ENCODE measurements at places on chromosomes 5 and 9.

DNA sequence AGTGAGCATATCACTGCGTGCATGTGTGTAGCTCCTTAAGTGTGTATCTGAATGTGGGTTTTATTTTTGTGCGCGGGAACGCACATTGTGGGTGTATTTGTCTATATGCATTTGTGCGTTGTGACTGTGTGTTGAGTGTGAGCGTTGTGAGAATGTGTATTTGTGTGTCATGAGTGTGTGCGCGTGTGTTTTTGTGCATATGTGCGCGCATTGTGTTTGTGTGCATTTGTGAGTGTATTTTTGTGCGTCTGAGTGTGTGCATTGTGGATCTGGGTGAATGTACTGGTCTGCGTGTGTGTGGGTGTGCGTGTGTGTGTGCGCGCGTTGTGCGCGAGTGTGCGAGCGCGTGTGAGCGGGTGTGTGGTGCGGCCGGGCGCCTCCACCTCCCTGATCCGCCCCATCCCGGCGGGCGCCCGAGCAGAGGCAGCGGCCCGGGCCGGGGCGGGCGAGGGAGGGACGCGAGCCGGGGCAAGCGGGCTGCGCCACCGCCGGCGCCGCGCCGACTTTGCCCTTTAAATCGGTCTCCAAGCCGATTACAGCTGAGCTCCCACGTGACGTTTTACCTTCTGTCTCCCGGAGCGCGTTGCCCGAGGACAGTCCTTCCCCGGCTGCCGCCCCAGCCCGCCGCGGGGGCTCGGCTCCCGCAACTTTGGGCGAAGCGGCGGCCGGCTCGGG is at the start of gene RASGRF2:
TSS of gene RASGRF2 (plus strand) at position 596 of the 675 bp plus-strand sequence. CDS start 376 bp downstream, outside the sequence.
- DNase-seq = no peak

DNA sequence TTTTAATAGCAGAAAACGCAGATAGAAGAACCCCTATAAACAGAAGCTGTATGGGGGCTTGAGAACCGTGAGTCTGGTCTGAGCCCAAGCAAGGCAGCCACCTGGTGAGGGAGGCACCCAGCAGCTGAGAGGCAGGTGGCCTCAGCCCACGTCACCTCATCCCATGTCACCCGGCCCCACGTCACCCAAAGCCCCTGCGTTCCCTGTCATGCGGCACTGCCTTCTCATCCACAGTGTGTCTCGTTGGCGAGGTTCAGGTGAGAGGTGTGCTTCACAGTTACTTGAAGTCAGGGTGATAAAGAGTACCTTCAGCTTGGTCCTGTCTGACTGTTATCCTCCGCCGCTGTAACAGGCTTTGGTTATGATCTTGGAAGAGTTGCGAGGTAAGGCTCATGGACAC is 80.6 kb upstream of the IRX4 start:
- no peak for DNase-seq

- DNase-seq = no peak
Measured at GRCh38 chr5:134798468-134798867, 39.9 kb downstream of the DDX46 start.

- no peak for DNase-seq
Measured at GRCh38 chr9:129557192-129558036, 63.5 kb downstream of the C9orf50 start.

DNA sequence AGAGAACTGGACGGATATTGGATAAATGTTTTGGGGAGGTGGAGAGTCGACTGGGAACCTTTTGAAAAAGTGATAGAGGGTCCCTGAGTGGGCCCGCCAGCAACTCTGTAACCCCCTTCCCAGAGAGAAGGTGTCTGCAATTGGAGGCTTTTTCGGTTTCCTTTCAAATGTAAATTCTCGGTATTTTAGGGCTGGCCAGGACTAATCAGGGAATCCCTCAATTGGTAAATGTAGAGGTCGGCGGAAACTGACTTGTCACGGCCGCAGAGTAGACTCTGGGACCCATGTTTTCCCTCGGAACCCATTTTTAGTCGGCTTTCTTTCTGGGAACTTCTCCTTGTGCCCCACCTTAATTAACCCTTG is 524 bp downstream of the CCNB1 start:
- no peak for DNase-seq

- DNase-seq = peak; percentile 64
Measured at GRCh38 chr5:100430268-100431195, 104.6 kb upstream of the FAM174A start.

GRCh38 chr5:172999372-172999973 is 15.9 kb downstream of the ATP6V0E1 start:
- DNase-seq = no peak

DNA sequence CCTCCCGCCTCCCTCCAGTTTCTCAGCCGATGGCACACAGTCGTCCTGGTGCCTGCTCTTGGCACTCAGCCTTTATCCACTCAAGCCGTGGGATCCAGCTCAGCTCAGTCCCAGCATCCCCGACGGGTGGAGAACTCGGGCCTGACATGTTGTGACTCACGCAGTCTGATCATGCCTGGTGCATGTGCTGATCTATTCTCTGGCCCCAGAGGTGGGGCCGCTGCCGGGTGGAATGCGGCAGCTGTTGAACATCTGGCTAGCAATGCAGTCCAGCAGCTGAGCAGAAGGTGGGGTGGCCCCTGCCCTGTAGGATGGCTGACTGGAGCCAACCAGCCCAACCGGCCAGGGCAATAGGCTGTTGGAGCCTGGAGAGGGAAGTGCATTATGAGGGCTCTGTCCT is 1.7 kb upstream of the AIF1L start:
- no peak for DNase-seq

- DNase-seq = no peak
Measured at GRCh38 chr5:110262749-110263148, 463.7 kb downstream of the TMEM232 start.

- DNase-seq = no peak
Measured at GRCh38 chr5:40672425-40672824, 7.3 kb upstream of the PTGER4 start.

DNA sequence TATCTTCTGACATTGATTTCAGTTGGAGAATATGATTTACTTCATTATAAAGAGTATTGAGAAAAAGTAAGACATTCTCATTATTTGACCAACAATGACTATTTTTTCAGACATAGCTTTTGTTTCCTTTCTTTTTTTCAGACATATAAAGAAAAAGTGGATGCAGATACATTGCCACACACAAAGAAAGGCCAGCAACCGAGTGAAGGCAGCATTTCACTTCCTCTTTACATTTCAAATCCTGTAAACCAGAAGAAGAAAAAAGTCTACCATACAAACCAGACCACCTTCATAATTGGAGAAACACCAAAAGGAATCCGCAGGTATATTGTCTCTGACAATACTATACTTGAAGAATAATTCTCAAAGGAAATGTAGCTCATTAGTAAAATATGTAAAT is 128.9 kb downstream of the ERCC6L2 start:
- DNase-seq = no peak

DNA sequence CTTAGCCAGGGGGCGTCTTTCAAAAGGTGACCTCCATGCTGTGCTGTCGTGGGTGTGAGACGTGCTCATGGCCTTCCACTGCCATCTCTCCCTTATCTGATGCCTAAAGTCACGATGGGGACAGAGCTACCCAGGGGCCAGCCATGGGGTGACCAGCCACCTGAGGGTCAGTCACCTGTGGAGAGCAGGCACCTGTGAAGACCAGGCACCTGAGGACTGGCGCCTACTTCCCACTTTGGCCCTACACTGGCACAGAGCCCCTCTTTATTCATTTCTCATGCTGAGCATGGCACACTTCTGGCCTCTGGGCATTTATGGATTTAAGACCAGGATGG is 6.4 kb upstream of the EXOC3 start:
- no peak for DNase-seq

- no peak for DNase-seq
Measured at GRCh38 chr5:34717426-34718327, 61.5 kb downstream of the RAI14 start.

- DNase-seq = peak; percentile 57
Measured at GRCh38 chr9:80699511-80699998, 989.8 kb downstream of the TLE1 start.

DNA sequence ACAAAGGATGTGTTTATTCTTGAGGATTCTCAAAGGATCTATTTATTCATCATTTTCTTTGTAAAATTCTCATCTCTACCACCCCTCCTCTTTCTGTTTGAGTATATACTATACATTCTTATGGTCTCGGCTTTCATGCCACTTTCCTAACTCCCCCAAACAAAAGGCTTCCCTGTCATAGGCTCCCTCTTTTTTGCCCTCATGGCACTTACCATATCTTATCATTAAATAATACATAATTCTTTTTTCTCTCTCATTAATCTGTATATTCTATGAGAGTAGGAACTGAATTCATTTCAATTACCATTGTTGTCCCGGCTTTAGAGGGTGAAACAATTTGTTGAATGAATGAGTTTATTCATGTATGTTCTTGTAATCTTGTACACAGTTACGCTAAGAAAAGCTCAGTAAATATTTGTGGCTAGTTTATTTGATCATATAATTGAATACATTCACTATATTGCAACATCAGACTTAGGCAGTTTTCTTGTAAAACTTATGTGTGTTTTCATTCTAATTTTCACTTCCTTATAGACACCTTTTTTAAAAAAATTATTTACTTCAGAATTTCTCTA is 254.6 kb downstream of the EDIL3 start:
- DNase-seq = peak; percentile 97

DNA sequence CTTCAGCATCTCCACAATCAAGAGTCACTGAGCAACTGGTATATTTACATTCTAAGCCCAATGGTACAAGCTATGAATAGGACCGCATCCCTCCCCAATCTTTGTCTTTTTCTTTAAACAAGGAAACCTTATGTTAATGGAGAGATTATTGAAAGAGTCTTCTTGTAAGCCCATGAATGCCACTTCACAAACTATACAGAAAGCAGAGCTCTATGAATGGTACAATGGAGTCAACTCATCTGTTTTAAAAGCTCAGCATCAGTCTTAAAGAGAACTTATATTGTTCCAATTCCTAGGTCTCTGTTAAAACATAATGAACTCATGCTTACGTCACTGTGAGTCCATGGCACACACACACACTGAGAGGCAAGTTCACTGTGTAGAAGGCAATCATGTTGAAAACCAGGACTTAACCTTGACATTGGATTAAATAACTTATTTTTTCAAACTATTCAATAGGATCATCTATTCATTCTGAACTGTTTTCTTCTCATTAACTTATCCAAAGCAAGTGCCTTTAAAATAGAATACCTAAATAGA is 4.5 kb downstream of the NREP start:
- peak; percentile 94 for DNase-seq

GRCh38 chr5:135158982-135159381 is 125.0 kb upstream of the PITX1 start:
- no peak for DNase-seq

- DNase-seq = no peak
Measured at GRCh38 chr9:133490865-133491655, 12.2 kb upstream of the SLC2A6 start.

DNA sequence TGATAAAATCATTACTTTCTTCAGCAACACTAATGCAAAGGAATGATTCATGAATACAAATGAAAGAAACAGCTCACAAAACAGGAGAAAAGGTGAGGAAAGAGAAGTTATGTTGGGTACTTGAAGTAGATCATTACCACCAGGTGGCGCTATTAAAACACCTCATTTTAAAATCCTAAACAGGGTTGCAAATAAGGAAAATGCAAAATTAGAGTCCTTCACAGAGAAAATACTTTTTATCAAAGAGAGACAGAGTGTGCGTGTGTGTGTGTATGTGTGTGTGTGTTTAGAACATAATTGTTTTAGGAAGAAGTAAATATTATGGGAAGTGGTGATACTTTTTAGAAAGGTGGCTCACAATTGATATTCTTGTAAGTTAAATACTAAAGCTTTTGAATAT is 49.5 kb upstream of the CD180 start:
- peak; percentile 71 for DNase-seq

DNA sequence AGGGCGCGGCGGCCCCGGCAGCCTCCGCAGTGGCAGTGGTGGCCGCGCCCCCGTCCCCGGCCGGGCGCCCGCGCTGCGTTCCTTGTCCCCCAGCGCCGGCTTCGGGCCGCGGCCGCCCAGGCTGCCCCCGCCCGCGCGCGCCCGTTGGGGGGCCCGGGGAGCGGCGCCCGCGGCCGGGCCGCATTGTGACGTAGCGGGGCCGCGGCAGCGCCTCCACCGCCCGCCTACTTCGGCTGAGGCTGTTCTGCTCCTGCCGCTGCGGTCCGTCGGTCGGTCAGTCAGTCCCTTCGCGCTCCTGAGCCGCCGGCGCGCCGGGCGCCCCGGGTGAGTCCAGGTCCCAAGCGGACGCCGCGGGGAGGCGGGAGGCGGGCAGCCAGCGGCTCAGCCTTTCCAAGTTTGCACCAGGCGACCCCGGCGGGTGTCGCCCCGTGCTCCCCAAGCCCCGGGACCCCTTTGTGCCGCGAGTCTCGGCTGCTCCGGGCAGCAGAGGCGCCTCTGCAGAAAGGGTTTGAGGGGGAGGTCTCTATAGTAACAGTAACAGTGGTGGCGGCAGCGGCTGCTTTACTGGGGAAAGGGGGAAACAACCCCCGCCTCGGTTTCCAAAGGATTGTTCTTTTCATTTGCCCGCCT is at the start of gene SNCAIP:
TSS of gene SNCAIP (plus strand) at position 277 of the 630 bp plus-strand sequence. CDS start 78,898 bp downstream, outside the sequence.
- DNase-seq = no peak

DNA sequence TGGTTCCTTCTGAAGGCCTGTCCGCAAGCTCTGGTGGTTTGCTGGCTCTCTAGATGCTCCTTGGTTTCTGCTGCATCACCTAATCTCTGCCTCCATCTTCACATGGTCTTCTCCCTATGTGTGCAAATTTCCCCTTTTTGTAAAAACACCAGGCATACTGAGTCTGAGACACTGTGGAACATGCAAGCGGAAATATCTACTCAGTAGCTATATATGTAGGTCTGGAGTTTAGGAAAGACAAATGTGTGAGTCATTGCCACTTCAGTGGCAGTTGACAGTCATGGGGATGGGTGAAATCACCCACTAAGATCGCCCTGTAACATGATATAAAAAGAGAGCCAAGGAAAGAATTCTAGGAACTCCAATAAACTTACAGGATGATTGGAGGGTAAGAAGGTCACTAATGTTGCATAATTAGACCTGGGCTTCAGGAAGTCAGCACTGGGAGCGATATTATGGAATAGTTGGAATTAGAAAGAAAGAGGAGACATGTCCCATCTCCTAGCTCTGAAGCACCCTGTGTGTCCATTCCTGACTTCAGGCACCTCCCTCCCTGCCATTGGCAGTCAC is 22.7 kb upstream of the UBLCP1 start:
- DNase-seq = peak; percentile 46

GRCh38 chr5:35302544-35302943 is 72.3 kb upstream of the PRLR start:
- no peak for DNase-seq

DNA sequence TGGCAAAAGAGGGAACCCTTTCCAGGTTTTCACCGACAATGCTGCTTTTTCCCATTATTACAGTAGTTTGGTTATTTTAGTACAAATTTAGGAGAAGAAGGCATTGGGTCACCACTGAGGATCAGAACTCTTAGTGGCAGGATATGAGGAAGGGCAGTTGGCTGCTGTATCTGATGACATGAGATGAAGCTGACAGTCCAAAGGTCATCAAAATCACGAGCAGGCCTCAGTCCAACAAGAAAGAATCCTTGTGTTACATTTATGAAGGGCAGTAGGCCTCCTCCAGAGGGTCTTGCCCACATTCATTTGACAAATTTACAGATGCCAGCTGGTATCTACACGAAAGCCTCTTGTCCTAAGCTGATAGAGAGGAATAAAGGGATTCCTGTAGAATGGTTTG is 49.5 kb upstream of the COL15A1 start:
- DNase-seq = peak; percentile 14

GRCh38 chr9:94804316-94804715 is 77.8 kb downstream of the AOPEP start:
- no peak for DNase-seq

- no peak for DNase-seq
Measured at GRCh38 chr9:127640908-127641545, 28.9 kb downstream of the STXBP1 start.

Data from SK-MEL-5 (cell line).